ENCODE measurements at places on chromosomes 7 and 10. TPM values are rescaled to one million over a fixed set of nuclear protein-coding genes. Genes with fewer than 3 reads are reported as not detected.

Gene SFTPD
- total RNA-seq, result not detected

Gene TLX1
- total RNA-seq, result not detected

Gene BRAT1
- 17.4 TPM for total RNA-seq

Gene UFSP1
- total RNA-seq, result 1.2 TPM

Gene LBX1
- total RNA-seq, result 0.20 TPM

Gene AKR1E2
- total RNA-seq, result 15.5 TPM

Gene CTNNA3
- total RNA-seq, result 7.1 TPM

Gene COL17A1
- total RNA-seq, result 128 TPM

Gene BTAF1
- 59.1 TPM for total RNA-seq

Gene MLXIPL
- 22.3 TPM for total RNA-seq

Gene CLEC2L
- 0.99 TPM for total RNA-seq

Gene SAMD9
- total RNA-seq, result 7.5 TPM

Gene TRIL
- 21.8 TPM for total RNA-seq

Gene CACNA2D1
- total RNA-seq, result 54.4 TPM

Gene C1GALT1
- 16.8 TPM for total RNA-seq

Gene SPDYE11
- 0.10 TPM for total RNA-seq

Gene CPED1
- total RNA-seq, result 25.8 TPM

Gene OR6V1
- total RNA-seq, result not detected

Gene PDE1C
- 1.2 TPM for total RNA-seq

Gene PTPN20
- 3.2 TPM for total RNA-seq

Gene GPR37
- 4.3 TPM for total RNA-seq

Gene DPYSL4
- 0.99 TPM for total RNA-seq

Gene PLOD3
- 31.2 TPM for total RNA-seq

Gene ANKRD7
- 0.49 TPM for total RNA-seq

Gene HOXA2
- total RNA-seq, result 0.89 TPM

Gene C10orf53
- not detected for total RNA-seq

Gene HSPA12A
- total RNA-seq, result 11.2 TPM

Gene COL1A2
- total RNA-seq, result 8,355 TPM

Gene MRLN
- total RNA-seq, result 15.7 TPM

Gene CUZD1
- total RNA-seq, result 0.59 TPM

Gene JAZF1
- total RNA-seq, result 22.1 TPM

Gene SLC18A2
- total RNA-seq, result 6.2 TPM

Gene ZNRF2
- total RNA-seq, result 18.8 TPM

Gene CALCR
- total RNA-seq, result 0.49 TPM

Gene SFTPA1
- total RNA-seq, result not detected

Gene GDF2
- total RNA-seq, result not detected

Gene CCL24
- 1.2 TPM for total RNA-seq

Gene TMEM243
- total RNA-seq, result 28.1 TPM
